Bronchial smooth muscle cell (primary cell): ENCODE measurements at places on chromosomes 7 and 10. TPM values are rescaled to one million over a fixed set of nuclear protein-coding genes. Genes with fewer than 3 reads are reported as not detected.

The FKBP6 gene
- total RNA-seq = not detected in 2 replicates

The GJD4 gene
- not detected in 2 replicates for total RNA-seq

The SPOCK2 gene
- total RNA-seq = 0.95 and 2.0 TPM in 2 replicates

The TMEM140 gene
- 12.0 and 14.7 TPM in 2 replicates for total RNA-seq

The SLC16A9 gene
- 0.26 and 0.32 TPM in 2 replicates for total RNA-seq

The PNLIPRP3 gene
- under 0.01 TPM in 1 of 2 replicates, not detected in the other for total RNA-seq

The KNDC1 gene
- total RNA-seq = 0.47 and 3.3 TPM in 2 replicates

The MRLN gene
- not detected in 2 replicates for total RNA-seq

The ADCY1 gene
- total RNA-seq = 0.47 and 3.2 TPM in 2 replicates

The PITX3 gene
- total RNA-seq = 0.16 TPM in 1 of 2 replicates, not detected in the other

The TET1 gene
- total RNA-seq = 1.9 and 3.0 TPM in 2 replicates

The CFAP46 gene
- total RNA-seq = 0.95 and 1.2 TPM in 2 replicates
